ENCODE measurements at places on chromosomes 4 and X.

DNA sequence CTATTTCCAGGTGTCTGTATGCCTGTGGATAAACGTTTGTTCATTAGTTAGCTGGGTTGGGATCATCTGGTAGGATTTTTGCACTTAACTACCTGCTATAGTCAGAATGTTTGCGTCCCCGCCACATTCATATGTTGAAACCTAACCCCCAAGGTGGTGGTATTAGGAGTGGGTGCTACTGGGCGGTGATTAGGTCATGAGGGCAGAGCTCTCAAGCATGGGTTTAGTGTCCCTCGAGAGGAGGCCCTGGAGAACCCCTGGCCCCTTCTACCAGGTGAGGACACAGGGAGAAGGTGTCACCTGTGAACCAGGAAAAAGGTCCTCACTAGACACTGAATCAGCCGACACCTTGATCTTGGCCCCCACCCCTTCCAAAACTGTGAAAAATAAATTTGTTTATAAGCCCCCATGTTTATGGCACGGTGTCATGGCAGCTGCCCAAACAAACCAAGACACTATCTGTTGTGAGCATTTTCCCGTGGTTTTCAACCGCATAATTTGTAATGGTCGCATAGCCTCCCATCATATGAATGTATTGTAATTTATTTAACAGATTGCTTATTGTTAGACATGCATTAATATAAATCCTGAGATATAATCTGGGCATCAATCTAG, 92.7 kb upstream of the TRIM2 start:
- DNase-seq: no peak

- no peak for DNase-seq
Measured at GRCh38 chr4:168248176-168248710, 70.3 kb downstream of the DDX60 start.

DNA sequence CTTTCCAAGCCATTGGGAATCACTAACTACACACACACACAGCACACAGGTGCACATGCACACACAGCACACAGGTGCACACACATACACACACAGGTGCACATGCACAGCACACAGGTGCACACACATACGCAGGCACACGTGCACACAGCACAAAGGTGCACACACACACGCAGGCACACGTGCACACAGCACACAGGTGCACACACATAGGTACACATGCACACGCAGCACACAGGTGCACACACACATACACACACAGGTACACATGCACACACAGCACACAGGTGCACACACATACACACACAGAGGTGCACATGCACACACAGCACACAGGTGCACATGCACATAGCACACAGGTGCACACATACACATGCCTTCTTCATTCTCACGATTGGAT, 80.9 kb downstream of the HMX1 start:
- no peak for DNase-seq

DNA sequence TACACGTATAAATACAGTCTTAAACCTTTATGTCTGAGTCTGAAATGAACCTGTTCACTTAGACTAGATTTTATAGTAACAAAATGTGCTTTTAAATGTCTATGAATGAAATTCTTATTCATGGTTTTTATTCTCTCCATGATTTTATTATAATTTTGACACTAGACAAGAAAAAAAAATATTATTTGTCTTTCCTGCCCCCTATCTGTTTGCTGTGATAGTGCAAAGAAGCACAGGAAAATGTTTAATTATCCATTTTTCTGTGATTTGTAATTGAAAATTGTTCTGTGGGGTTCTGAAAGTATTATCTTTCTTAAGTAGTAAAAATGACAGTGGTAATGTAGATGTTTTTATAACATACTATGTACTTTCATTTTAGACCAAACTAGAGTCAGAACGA, 52.0 kb downstream of the INTS6L start:
- DNase-seq: no peak

GRCh38 chrX:45601052-45601451, 400.4 kb upstream of the DIPK2B start:
- DNase-seq: no peak

GRCh38 chr4:39899291-39899690, 78.4 kb downstream of the PDS5A start:
- no peak for DNase-seq

DNA sequence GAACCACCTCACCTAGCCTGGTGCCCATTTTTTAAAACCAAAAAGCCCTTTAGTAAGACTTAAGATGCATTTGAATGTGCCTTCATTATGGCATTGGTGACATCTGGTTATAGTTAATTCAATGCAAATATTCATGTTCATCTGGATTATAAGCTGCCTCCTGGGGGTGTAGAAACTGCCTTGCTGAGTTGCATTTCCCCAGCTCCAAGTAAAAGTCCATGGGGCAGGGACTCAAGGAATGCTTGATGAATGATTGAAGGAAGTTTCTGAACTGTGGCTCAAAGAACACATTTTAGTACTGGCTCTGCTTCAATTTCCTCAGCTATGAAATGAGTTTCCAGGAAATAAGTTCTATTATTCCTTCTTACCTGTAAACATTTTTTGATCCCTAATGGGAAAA, 18.5 kb upstream of the RBM47 start:
- no peak for DNase-seq

- no peak for DNase-seq
Measured at GRCh38 chr4:8082517-8083055, 76.0 kb downstream of the ABLIM2 start.

- no peak for DNase-seq
Measured at GRCh38 chr4:185323606-185324005, 72.1 kb downstream of the LRP2BP start.

- no peak for DNase-seq
Measured at GRCh38 chrX:39480963-39481362, 616.8 kb downstream of the BCOR start.

DNA sequence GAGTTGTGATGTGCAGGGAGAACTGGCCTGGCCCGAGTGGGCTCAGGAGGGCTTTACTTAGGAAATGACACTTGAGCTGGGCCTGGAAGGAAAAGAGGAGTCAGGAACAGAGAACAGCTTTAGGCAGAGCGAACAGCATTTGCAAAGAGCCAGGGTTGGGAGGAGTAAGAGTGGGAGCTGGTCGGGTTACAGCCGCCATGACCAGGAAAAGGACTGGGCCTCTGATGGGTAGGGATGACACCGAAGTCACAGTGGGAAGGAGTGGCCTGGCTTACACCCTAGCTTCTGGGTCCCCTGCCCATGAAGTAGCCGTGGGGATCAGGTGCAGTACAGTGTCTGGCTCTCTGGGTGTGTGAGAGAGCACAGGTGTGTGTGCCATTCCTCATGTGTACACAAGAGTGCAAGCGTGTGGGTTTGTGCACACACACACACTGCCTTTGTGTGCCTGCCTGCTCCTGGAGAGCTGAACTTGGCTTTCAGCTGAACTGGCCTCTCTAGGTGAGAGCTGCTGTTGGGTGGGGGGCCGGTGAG, 31.6 kb downstream of the TRMT44 start:
- no peak for DNase-seq

GRCh38 chr4:112063260-112063659, 82.0 kb upstream of the FAM241A start:
- no peak for DNase-seq

DNA sequence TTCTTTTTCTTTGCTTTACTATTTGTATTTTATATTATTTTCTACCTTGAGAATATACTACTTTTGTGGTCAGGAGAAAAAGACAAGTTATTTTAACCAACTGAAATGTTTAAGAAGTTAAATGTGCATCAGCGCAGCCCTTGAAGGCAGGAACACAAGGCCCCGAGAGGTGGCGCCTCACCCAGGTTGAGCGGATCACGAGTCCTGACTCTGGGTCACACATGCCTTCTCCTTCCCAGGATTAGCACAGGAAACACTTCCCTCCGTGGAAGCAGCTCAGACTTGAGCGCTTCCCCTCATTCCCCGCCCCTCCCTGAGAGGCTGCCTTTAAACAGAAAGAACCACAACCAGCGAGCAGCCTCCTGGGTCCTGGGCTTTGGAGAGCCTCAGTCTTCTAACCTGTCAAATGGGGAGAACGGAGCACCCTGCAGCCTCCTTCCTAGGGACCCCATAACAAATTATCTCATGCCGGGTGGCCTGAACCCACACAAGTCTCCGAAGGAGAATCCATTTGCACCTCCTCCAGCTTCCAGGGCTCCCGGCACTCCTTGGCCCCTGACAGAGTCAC, 217.6 kb downstream of the AFAP1 start:
- no peak for DNase-seq

- DNase-seq: no peak
Measured at GRCh38 chr4:105361053-105361452, 112.8 kb downstream of the PPA2 start.

DNA sequence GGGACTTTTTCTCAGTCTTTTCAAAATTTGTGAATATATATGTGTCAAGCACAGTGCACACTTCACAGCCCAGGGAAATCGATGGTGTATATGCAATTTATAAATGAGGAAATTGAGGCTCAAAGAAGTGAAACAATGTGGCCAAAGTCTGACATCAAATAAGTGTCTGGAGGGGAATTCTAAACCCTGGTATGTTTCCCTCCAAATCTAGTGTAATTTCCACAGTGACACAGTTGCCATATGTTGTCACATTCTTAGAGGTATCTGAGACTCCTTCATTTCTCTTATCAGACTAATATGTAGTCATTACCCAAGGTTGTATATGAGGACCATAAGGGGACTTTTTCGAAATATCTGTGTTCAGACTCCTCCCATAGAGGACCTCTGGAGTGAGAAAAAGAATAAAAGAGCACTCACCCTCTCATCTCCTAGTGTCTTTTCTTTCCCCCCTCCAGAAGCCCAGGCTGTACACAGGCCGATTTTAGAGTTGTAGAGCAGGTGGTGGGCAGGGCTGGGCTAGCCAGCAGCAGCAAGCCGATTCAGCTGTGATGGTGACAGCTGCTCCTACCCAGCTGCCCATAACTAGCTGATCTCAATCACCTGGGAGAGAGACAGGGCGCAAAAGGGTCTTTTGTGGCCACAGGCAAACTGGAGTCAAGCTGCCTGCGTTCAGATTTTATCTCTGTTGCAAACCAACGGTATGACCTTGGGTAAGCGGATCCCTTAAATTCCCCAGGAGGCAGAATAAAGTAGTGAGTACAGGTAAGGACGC, 55.1 kb downstream of the CLCN5 start:
- DNase-seq: no peak

DNA sequence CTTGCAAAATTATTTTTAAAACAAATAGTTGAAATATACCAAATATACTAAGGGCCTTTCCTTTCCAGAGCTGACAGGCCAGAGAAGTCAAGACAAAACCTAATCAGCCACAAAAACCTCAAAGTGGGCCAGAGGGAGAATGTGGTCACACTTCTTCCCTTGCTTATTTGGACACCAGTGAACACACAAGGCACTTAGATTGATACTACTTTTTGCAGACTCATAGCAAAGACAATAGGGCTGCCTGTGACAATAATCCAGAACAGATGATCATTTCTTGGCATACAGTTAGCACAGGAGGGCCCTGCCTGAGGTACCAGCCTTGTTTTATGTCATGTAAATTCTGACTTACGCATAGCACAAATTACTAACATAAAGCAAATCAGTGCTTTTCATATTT, 215.7 kb upstream of the NEIL3 start:
- no peak for DNase-seq

DNA sequence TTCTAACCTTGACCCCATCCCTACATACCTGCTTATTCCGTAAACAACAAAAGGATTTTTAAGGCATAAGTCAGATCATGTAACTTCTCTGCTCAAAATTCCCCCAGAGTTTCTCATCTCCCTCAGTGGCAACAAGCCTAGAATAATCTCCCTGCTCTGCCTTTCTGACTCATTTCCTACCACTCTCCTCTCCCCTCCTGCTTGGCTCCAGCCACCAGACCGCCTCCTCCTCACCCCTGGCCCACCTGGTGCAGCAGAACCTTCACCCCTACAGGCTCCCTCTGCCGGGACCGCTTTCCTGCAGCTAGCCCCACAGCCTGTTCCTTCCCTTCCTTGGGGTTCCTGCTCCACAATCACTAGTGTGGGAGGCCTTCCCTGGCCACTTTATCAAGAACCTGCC, 32.1 kb downstream of the TSPAN5 start:
- DNase-seq: peak; percentile 90
